ENCODE measurements at places on chromosomes 4 and X.

DNA sequence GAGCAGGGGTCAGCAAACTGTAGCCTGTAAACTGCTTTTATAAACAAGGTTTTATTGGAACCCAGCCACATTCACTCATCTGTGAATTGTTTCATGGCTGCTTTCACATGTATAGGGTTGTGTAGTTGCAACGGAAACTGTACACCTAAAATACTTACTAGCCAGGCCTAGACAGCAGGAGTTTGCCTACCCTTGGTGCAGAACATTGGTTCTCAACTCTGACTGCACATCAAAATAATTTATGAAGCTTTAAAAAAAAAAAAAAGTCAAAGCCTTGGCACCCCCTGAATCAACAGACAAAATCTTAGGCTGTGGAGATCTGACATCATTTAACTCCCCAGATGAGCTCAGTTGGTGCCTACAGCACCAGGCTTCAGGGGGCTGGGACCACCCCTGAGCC lies 27.8 kb downstream of the ADGRA3 start:
- DNase-seq = no peak

DNA sequence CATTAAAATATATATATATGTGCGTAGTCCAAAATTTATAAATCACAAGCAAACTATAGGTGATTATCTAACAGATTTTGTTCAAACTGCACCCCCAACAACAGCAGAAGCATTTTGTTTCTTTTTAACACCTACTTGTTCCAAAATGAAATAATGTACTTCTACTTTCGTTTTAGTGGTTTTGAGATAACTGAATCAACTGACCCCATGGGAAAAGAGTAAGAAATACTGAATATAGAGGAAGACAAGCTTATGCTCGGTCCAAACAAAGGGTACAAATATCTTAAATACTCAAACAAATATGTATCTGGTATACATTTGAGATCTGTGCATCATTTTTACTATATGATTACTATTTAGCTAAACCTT lies 22.4 kb downstream of the MAP7D3 start:
- DNase-seq = no peak

DNA sequence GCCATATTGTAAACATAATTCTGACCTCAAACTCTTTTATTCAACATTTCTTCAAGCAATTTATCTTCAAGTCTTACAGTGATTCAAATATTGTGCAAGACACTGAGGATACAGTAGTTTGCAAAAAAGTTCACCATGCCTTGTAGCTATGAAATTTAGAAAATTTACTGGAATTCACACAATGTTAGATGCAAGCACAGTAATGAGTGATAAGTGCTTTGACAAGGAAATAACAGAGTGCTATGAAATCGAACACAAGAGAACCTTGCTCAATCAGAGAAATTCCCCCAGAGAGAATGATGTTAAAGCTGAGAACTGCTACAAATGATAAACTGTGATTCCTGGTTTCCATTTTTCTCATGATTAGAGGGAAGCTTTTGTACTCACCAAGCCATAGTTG lies 952.9 kb downstream of the FAT4 start:
- no peak for DNase-seq

GRCh38 chrX:132231587-132231986 lies 12.3 kb upstream of the RAP2C start:
- DNase-seq = no peak

DNA sequence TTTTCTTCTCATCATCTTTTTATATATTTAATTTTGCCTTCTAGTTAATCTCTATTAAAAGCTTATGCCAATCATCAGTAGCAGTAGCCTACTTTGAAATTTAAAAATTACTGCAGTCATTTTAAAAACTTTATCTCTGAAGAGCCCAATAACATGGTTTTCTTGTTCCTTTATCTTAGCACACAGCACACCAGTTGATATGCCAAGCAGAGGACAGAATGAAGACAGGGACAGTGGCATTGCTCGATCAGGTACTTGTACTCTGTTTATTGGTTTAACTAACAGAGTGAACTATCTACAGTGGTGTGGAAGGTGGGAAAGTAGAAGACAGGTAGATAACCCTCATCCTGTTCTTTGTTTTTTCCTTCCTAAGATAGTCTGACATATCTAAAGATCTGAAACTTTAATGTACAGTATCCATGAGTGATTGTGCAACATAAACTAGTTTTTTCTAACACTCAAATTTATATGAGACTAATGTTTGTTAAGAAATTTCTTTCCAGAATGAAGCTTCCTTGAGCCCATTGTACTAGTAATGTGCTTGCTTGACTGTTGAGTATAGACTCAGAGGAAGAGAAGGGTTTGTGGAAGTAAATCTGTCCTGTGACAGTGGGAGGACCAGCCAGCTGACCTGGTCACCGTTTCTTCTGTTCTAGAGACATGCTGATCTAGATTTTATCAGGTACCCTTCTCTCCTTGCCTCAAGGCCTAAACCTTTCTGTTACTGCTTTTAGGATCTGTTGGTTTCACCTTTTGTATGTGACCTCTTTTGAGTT lies 66.6 kb downstream of the FNIP2 start:
- DNase-seq = no peak

- DNase-seq = no peak
Measured at GRCh38 chr4:157121401-157121800, 45.5 kb downstream of the GLRB start.

DNA sequence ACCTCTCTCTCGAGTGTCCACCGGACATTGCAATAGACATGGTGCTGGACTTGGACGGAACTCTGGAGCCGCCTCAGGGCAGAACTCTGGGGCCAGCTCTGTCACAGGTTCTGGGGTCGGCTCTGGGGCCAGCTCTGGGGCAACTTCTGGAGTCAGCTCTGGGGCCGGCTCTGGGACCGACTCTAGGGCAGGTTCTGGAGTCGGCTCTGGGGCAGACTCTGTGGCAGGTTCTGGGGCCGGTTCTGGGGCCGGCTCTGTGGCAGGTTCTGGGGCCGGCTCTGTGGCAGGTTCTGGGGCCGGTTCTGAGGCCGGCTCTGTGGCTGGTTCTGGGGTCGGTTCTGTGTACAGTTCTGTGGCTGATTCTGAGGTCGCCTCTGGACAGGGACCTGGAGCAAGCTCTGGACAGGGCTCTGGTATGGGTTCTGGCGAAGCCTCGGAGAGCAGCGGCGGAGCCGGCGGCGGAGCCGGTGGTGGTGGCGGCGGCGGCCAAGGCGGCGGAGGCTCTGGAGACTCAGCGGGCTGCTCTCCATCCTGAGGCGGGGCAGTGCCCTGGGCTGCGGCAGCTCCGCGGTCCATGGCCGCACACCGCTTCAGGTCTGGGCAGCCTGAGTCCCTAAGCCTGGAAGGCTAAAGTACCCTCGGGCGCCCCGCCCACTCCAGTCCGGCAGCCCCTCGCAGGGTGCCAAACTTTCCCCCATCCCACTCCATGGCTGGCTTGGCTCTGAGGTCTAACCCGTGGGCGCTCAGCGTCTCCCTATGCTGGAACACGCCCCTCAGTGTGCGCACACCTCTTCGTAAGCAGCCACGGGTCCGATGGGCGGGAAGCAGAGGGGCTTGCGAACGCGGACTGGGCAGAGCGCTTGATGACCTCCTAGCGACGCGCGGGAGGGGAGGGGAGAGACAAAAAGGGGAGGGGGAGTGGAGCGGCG lies at the start of gene DGKK:
DGKK (minus strand) TSS at position 723 of the 929 bp plus-strand sequence; CDS start at position 576, 147 bp downstream.
- no peak for DNase-seq

GRCh38 chrX:153924149-153924861 lies 1.8 kb downstream of the ARHGAP4 start:
- no peak for DNase-seq

- DNase-seq = no peak
Measured at GRCh38 chrX:41240509-41240908, 93.5 kb upstream of the DDX3X start.

GRCh38 chr4:141706445-141706844 lies 70.1 kb downstream of the IL15 start:
- DNase-seq = no peak

- no peak for DNase-seq
Measured at GRCh38 chr4:141432000-141432712, 204.2 kb upstream of the IL15 start.
